NK-92 treated with Interleukin-12 subunit alpha and Interleukin-12 subunit beta, amount 100 ng/mL, for 24 hours (cell line): ENCODE measurements at places on chromosomes 4 and X.

DNA sequence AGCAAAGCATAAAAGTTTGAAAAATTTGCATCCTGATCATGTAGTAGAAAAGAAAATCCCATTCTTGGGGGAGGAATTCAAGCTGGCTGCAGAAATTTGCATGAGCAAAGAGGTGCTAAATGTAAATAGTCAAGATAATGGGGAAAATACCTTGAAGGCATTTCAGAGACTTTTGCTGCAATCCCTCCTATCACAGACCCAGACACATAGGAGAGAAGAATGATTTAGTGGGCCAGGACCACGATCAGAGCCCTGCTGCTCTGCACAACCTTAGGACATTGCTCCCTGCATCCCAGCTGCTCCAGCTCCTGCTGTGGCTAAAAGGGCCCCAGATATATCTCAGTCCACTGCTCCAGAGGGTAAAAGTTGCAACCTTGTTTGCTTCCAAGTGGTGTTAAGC lies 1439.7 kb upstream of the AGA start:
- DNase-seq: no peak

DNA sequence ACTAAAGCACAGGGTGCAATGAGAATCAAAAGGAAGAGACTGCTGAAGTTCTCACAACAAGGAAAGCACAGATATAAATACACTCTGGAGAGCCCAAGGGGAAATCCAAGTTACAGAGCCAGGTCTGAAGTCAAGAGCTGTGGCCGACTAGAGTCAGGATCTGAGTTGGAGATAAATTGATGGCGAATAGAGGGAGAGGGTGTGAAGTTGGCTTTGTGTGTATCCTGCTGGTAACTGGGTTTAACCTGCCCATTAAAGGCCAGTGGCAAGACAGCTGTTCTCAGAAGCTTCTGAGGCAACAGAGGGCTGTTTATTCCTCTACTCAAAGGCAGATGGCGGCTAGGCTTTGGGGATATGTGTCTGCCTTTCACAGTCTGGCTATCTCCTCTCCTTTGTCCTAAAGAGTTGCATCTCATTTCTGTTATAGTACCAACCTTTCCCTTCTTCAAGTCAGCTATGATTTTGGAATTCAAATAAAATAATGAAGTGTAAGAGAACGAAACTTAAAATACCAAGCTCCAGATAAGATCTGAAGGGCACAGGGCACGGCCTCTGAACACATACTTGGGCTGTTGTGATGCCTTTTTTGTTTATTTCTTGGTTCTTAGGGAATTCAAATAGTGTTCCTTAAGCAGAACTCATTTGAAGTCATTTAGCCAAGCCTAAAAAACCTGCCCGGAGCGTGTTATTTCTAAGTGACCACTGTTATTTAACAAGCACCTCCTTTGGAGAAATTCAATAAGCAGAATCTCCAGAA lies 142.1 kb downstream of the APBB2 start:
- DNase-seq: no peak

DNA sequence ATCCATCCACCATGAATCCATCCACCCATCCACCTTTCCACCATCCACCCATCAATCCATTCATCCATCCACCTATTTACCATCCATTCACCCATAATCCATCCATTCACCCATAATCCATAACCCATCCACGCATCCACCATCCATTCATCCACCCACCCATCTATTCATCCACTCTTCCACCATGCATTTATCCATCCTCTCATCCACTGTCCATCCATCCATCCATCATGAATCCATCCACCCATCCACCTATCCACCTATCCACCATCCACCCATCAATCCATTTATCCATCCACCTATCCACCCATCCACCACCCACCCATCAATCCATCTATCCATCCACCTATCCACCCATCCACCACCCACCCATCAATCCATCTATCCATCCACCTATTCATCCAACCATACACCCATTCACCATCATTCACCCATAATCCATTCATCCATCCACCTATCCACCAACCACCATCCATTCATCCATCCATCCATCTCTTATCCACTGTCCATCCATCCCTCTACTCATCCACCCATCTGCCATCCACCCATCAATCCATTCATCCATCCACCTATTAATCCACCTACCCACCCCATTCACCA lies 179.7 kb upstream of the PSAPL1 start:
- DNase-seq: no peak

DNA sequence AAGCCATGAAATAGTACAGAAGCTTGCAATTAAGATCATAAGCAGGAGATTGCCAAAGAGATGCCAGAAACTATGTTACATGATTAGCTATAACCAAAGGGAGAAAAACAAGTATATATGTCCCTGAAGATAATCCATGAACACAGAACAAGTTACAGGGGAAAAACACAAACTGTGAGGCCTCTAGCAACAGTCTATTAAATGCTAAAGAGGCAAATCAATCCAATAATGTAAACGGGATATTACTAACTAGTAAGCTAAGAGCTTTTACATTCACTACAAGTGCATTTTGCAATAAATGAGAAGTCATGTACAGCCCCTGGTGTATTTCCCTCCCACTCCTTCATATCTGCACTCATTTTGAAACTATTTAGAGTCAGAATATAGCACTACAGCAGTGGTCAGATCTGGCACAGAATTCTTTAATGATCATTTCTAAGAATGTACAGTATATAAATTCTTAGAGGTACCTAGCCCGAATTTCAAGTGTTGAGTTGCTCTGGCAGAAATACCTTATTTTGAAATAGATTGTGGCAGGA lies 449.8 kb upstream of the SMIM31 start:
- no peak for DNase-seq

GRCh38 chr4:100466501-100466900 lies 51.3 kb downstream of the EMCN start:
- DNase-seq: no peak

DNA sequence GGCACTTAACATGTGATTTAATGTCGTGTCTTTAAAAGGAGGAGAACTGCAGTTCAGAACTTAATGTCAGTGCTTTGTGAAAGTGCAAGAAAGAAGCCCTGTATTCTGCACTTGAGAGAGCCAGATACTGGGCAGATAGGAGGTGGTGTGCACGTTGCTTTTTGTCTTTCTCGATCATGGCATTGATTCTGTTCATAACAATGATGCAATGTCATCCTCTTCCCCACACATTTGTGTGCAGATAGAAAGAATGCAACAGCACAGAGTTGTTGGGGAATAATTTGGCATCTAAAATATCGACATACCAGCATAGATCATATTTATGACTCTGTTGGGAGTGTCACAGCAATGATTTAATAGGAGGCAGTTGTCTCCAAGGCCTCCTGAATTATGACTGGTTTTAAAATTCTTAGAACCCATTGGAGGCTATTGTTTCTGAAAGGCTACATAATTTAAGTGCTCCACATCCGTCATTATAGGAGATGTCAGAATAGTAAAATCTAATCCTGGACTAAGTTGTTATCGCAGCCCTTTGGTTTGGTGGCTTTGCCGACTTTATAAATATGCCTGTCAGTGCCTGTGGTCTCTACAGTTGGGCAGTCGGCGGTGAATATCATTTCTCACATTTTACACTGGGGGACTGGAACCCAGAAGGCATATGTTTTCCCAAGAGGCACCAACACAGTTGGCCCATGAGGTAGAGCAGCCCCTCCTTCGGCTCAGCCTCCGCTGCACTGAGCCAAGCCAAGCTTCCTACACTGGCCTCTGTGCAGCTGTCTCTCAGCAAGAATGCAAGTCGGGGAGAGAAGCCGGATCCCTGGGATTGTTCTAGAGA lies 124.9 kb downstream of the PTTG2 start:
- DNase-seq: no peak

DNA sequence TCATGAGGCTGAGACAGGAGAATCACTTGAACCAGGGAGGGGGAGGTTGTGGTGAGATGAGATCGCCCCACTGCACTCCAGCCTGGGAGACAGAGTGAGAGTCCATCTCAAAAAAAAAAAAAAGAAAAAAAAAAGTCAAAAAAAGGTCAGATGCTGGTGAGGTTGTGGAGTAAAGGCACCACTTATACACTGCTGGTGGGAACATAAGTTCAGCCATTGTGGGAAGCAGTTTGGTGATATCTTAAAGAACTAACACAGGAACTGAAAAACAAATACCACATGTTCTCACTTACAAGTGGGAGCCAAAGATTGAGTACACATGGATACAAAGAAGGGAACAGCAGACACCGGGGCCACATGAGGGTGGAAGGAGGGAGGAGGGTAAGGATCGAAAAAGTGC lies 149.0 kb downstream of the PHF8 start:
- DNase-seq: no peak
